ENCODE measurements at places on chromosomes 3 and 15.

DNA sequence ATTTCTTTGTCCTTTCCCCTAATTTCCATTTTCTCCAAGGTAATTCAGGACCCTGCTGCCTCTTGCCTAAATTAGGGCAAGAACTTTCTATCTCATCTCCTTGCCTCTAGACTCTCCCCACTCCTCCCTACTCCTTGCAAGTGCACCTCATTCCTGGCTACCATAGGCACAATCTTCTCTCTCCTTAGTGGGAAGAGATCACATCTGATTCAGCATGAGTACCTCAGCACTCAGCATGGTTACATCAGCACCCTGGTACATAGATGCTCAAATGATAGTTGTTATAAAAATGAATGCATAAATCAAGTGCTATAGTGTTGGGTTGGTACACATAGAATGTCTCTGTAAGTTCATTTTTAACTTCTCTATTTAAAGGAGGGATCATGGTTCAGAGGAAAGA, 313.4 kb upstream of the RASGRP1 start:
- DNase-seq = no peak

DNA sequence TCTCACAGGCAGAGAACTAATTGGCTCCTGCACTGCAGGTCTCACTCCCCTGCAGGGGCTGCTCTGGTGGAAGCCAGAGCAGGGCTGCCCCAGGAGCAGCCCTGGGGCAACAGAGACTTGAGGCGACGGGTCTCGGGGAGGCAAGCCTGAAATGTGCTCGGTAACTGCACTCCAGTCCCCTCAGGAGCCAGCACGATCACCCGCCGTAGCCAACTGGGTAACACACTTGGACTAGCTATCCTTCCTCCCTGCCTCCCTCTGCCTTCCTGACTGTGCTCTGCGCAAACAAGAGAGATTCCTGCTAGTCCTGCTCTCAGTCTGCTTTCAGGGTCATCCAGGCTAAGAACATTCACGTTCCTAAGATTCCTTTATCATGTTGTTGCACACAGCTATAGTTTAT, 140.7 kb upstream of the NSMCE3 start:
- no peak for DNase-seq

DNA sequence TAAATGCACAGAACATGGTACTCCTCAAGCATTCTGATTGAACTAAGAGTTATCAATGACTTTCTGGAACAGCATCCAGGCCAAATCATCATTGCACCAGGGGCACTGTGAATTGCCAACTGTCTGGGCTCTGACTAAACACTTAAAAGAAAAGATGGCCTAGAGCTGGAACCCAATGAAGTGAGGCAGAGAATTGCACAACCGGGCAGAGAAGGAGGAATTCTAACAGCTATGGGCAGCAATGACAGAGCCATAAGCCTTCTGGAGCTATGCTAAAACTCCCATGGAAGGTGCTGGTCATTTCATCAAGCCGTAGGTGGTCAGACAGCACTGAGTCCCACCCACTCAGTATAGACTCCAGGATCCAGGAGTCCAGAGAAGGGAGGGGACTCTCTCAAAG, 48.1 kb upstream of the OXTR start:
- DNase-seq = no peak

DNA sequence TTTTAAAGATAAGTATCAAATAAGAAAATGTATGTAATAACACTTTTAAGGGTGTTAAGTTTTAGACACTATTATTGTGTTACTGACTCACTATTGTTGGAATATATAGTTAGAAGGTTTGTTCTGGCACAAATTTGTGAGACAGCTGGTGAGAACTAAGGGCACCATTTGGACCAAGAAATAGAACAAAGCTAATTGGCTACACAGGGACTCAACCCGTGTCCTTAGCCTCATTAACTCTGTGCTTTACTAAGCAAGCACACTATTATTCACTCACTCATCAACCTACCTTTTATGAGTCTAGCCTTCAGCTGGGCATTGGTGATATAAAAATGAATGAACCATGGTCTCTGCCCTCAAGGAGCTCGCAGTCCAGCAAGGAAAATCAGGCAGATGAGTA, 4.1 kb upstream of the UNC13C start:
- DNase-seq = no peak

DNA sequence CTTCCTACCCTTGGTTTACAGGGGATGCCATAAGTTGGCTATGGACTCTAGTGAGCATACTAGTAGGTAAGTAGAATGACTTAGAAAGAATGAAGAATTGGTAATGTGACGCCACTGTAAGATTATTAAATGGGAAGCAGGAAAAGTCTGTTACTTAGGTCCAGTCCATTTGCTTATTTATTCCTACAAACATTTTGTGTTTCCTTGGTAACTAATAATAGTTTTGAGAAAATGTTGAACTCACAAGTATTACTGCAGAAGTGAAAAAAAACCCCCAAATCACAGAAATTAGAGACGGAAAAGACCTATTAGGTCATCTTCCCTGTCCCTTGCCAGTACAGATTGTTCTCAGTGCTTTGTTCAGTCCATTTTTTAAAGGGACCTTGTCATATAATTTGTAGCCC, 63.5 kb downstream of the CMSS1 start:
- DNase-seq = no peak

- DNase-seq = no peak
These were observed 270.9 kb downstream of the TLE3 start for GRCh38 chr15:69826819-69827175.

GRCh38 chr15:62104401-62104800, 37.6 kb downstream of the C2CD4A start:
- DNase-seq = no peak

DNA sequence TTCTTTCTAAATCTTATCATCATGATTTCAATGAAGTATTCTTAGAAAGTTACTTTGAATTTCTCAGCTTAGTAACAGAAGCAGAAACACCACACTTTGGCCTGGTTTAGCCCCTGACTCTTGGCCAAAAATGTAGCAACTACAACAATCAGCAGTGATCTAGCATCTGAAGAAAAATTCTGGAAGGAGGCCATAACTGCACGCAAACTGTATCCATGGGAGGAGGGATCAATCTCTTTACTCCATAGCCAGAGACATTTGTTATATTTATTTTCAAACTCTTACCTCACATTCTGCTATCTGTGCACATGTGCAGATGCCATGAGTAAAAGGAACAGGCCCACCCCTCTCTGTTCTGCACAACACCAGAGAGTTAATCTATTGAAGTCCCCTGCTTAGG, 251.0 kb upstream of the P2RY1 start:
- no peak for DNase-seq

- DNase-seq = no peak
These were observed 1362.8 kb downstream of the ROBO2 start for GRCh38 chr3:78402720-78403119.

DNA sequence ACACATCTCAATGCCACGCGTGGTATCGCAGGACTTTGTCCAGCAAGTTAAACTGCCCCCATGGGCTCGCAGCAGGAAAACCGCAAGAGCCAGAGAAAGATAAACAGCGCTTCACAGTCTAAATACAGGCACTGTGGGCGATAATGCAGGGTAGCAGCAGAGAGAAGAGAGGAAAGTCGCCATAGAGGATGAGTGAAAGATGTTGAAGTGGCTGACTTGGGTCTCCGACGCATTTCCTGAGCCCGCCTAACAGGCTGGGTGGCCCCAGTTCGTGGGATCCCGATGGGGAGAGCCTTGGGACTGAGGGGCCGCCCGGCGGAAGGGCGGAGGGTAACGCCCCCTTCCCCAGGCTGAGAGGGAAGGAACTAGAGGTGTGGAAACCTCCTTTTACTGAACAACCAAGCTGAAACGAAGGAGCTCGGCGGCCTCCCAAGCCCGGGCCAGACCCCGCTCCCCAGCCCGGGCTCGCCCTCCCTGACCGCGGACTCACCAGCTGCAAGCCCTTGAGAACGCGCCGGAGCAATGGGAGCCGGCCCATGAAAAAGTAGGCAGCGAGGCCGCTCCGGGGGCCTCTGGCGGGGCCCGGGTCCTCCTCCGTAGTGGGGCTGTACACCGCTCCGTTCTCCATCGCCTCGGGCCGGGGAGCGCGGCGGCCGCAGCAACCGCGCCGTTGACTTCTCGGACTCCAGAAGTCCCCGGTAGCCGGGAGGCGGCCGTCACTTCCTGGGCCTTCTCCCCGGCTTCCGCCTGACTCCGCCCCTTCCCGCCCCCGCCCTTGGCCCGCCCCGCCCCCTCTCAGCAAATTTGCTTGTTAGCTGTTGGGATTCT, at the start of gene CMTM6:
Gene CMTM6 (minus strand): TSS at position 735 of the 828 bp plus-strand sequence. CDS start 107 bp downstream, at position 628.
- DNase-seq = peak; percentile 50

Data from stimulated activated CD4-positive, alpha-beta T cell treated with anti-CD3 and anti-CD28 coated beads, TNF-alpha, amount 100 ng/mL, for 1 hour (primary cell).